ENCODE measurements at places on chromosomes 2 and 18. TPM values are rescaled to one million over a fixed set of nuclear protein-coding genes. Genes with fewer than 3 reads are reported as not detected.

- H3K27me3 ChIP-seq: no peaks in the 10 kb centered on the region
These were observed 5.6 kb upstream of the ATOH8 start for GRCh38 chr2:85748039-85748734.

The OSBPL6 gene
- 2.3 TPM for total RNA-seq

The CFAP221 gene
- 3.1 TPM for total RNA-seq

GRCh38 chr2:73217160-73217559 lies 3.1 kb downstream of the SMYD5 start:
- H3K4me1 ChIP-seq: peaks cover 8% of the 10 kb centered on the region
- no peaks in the 10 kb centered on the region for H3K27me3 ChIP-seq
- peaks cover 22% of the 10 kb centered on the region for H3K36me3 ChIP-seq
- no peak overlapping the region for H3K4me3 ChIP-seq
- no peak overlapping the region for H3K27ac ChIP-seq
- DNase-seq: no peak

- H3K27me3 ChIP-seq: no peaks in the 10 kb centered on the region
- H3K27ac ChIP-seq: no peak overlapping the region
- H3K4me3 ChIP-seq: no peak overlapping the region
These were observed 1156.3 kb upstream of the CRIM1 start for GRCh38 chr2:35199298-35199697.

- peaks cover 2% of the 10 kb centered on the region for H3K27me3 ChIP-seq
- no peak overlapping the region for H3K4me3 ChIP-seq
- H3K36me3 ChIP-seq: no peaks in the 10 kb centered on the region
- DNase-seq: no peak
These were observed 84.7 kb upstream of the ST6GAL2 start for GRCh38 chr2:106970471-106971261.

DNA sequence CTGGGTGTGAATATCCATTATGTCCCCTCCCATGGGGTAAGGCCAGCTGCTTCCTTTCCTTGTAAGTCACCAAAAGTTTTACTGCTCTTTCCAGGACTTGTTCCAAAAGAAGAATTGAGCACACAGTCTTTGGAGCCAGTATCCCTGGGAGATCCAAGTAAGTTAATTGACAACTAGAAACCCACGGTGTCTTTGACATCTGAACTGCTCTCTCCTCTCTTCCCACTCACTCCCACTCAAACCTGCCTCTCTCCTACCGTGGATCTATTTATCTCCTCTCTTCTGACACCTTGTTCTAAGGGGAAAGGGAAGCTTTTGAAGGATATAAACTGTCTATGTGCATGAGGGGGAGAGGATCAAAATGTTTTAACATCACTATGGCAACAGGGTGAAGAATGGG lies 86.7 kb downstream of the VIT start:
- no peak overlapping the region for H3K27ac ChIP-seq
- H3K4me1 ChIP-seq: no peaks in the 10 kb centered on the region
- no peak overlapping the region for H3K4me3 ChIP-seq
- no peak for DNase-seq
- H3K27me3 ChIP-seq: no peaks in the 10 kb centered on the region

The GMPPA gene
- 20.2 TPM for total RNA-seq

DNA sequence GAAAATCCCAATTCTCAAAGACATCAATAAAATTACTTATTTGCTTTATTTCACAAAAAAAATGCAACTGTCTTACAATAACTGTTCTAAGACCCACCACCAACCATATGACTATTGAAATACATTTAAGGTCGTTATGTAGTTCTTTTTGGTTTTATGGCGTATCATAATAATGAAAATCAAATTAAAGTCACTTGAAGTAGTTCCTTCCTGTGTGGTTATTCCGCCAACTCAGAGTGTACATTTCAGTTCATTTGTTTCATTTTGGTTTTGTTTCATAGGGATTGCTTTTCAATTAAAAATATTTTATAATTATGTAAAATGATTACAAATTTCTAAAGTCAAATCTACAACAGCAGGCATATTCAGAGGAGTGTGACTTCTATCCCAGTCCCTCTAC lies 45.9 kb upstream of the AAK1 start:
- DNase-seq: no peak
- H3K36me3 ChIP-seq: no peaks in the 10 kb centered on the region
- H3K4me1 ChIP-seq: peaks cover 9% of the 10 kb centered on the region
- H3K4me3 ChIP-seq: no peak overlapping the region
- H3K27ac ChIP-seq: no peak overlapping the region
- H3K27me3 ChIP-seq: no peaks in the 10 kb centered on the region

DNA sequence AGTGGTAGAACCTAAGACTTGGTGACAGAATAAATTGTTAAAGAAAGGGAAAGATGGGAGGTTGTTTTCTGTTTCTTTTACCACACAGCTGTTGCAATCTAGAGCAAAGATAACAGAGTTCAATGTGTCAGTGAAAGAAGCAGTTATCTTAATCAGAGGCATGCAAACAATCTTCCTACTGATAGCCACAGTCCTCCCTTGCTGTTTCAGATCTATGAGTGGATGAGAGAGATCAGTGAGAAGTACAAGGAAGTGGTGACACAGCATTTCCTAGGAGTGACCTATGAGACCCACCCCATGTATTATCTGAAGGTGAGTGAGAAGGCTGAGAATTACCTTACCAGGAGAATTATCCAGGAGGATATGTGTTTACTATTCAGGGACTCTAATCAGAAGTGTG lies 15.9 kb downstream of the CPO start:
- no peaks in the 10 kb centered on the region for H3K4me1 ChIP-seq
- no peaks in the 10 kb centered on the region for H3K36me3 ChIP-seq
- DNase-seq: no peak
- H3K27me3 ChIP-seq: no peaks in the 10 kb centered on the region

The PRSS56 gene
- not detected for total RNA-seq
